ENCODE measurements at places on chromosomes 2 and 18.

- no peak for DNase-seq
These were observed 253.0 kb upstream of the HNRNPA3 start for GRCh38 chr2:176959614-176960013.

- no peak for DNase-seq
These were observed 37.1 kb downstream of the CD28 start for GRCh38 chr2:203743441-203743981.

GRCh38 chr2:134021830-134022524 lies 231.9 kb upstream of the MGAT5 start:
- DNase-seq: no peak

DNA sequence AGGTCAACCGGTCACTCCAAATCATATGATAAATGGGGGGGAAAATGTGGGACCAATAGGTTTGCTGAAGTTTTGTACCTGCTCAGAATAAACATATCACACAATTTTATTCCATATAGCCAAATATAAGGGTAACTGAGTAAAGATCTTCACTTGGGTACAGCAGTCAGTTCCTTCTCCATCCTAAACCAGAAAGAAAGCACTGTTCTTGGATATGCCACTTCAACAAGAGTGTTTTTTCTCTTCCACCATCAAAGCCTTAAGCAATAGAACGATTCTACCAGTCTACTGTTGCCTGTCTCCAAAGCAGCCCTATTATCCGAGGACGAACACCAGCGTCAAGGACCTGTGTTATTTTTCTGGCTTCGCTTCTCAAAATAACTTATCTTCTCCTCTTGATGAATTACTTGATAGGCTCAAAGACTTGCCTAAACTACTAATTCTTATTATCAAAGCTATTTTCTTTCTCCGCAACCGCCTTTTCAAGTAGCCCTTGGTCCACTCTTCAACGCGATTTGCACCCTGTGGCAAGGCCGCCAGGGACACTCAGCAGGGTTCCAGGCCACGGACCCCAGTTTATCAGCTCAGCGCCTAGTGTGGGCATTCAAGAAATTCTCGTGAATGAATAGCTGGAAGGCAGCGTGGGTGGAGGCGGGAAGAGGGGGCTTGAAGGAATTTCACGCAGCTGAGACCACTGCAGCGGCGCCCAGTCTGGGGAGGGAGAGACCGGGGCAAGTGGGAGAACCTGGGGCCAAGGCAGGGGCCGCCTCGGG lies 646 bp downstream of the ALS2 start:
- DNase-seq: no peak

GRCh38 chr2:109507828-109508227 lies 105.9 kb downstream of the SEPTIN10 start:
- DNase-seq: no peak

- no peak for DNase-seq
These were observed 79.2 kb downstream of the SMAD7 start for GRCh38 chr18:48871391-48872166.

- DNase-seq: no peak
These were observed 33.7 kb upstream of the WDR75 start for GRCh38 chr2:189407281-189408209.

- DNase-seq: no peak
These were observed 428.2 kb upstream of the KCNH7 start for GRCh38 chr2:163266772-163267171.

- DNase-seq: peak; percentile 59
These were observed 121.0 kb upstream of the SLC39A10 start for GRCh38 chr2:195535911-195536522.

DNA sequence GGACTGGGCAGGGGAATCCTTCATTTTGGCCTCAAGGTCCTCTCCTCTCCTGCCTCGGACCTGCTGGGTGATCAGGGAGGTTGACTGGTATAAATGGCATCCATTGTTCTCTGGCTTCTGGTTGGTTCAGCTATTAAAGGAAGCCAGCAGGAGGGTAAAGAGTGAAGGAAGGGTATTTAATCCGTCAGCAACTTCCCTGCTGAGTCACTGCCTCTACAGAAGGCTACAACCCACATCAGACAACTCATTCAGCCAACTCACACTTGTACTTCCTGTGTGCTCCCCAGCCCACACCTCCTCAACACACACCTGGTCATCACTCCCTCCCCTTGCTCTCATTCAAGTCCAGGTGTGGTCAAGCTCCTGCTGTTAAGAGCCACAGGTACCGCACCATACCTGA lies 68.3 kb upstream of the MRPS9 start:
- no peak for DNase-seq

GRCh38 chr2:205803500-205803899 lies 121.2 kb downstream of the NRP2 start:
- DNase-seq: no peak

DNA sequence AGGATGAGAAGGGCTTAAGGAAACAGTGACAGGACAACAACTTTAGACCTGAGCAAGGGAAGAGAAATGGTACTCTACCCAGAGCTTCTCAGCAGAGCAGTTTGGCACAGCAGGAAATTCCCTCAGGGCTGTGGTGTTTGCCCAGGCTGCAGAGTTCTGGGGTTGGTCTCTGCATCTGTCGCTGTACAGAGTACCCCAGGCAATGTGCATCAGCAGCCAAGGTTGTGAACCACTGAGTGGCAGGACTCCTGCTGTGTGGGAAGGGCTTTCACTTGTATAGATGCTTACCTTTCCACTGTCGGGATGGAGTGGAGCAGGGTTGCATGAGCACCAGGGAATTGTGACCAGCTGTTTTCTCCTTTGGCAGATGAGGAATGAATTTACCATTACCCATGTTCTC lies 21.2 kb downstream of the STAMBP start:
- DNase-seq: no peak

DNA sequence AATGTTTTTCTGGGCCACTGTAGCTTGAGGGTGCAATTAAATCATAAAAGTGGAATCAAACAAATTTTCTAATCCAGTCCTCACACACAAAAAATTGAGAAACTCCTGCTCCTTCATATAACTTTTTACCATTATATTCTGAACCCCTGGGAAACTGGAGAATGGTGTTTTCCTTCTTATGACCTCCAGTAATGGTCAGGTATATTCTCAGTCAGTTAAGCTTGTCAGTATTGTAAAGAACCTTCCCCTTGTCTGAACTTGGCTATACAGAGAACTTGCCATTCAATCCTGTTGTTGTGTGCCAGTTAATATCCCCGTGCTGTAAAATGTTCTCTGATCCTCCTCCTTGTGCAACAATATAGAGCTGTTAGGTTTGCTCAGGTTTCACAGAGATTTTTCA lies 39.5 kb downstream of the ZNF804A start:
- DNase-seq: no peak

DNA sequence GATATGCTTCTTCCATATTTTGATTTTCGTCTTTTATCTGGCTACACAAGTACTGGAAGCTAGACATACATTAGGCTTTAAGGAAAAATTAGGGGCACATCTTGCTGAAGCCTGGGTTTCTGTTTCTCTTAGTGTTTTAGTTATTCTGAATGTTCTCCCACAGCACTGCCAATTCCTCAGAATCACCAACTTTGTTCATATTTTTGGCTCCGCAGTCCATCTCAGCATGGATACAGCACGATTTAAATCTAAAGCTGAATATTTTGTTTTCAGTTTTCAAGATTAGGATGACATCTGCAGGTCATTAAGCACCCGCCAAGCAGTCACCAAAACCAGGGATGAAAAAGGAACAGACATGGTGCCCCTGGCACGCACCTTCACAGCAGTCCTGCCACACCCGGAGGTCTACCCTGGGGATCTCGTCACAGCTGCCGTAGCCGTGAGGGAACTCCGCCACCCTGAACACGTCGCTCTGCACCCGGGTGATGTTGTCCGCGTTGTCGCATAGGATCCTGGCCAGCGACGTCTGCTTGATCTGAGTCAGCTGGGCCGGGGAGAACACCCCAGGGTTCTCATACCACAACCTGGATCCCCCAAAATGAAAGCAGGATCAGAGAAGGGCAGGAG lies 101.2 kb downstream of the PXDN start:
- DNase-seq: no peak

GRCh38 chr2:45643543-45644542 lies 7.6 kb upstream of the PRKCE start:
- DNase-seq: peak; percentile 66

DNA sequence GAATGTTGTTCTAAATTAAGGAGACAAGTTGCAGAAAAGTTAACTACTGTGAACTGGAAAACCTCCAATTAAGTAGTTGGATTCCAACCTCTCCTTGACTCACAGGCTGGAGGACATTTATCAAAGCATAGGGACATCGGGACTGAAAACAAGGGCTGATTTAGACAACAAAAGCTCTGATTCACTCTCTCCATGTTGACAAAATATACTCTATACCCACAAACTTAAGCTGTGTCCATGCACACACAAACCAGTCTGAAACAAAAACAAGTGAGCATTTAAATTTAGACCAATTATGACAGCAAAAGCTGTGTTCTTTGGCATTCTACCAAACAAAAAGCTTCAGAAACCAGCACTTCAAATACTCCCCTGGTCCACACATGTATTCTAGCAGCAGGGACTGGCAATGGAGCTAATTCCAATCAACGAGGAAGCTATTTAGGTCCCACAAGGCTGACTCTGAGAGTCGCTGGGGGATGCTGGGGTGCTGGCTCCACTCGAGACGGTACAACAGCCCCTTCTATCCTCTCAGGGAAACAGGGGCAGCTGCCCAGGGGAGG lies 71.4 kb downstream of the NXPH2 start:
- no peak for DNase-seq

- no peak for DNase-seq
These were observed 1.3 kb downstream of the LRRTM4 start for GRCh38 chr2:77520641-77521547.

DNA sequence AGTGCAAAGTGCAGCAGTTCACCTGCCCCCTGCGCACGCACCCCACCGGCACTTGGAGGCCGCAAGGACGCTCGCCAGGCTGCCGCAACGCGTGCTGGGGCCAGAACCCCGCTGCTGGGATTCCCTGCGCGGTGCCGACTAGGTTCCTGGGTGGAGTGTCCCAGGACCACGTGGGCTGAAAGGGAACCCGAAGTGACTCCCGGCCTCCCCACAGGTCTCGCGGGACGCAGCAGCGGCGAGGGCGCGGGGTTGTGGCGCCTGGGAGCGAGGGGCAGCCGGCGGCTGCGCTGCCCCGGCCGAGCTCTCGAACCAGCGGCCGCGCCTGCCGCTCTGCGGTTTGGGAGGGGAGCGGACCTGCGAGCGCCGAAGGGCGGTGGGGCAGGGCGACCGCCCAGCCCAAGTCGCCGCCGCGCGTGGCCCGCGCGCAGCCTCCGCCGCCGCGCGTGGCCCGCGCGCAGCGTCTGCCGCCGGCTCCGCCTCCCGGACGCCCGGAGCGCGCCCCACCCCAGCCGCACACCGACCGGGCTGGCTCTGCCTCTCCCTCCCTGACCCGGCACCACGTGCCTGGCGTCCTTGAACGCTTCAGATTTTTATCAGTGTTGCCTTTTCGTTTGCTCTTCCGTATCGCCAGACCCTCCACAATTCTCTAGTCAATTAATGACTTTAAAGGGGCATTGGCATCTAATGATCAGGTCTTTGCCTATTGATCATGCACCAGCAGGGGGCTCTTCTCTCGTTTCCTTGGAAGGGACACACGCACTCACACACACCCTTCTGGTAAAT lies at the start of gene FTCDNL1:
FTCDNL1 (minus strand) TSS at position 475 of the 783 bp plus-strand sequence. CDS start 2,230 bp downstream, outside the sequence.
- DNase-seq: peak; percentile 41

- DNase-seq: no peak
These were observed 3.7 kb upstream of the SERTAD2 start for GRCh38 chr2:64657411-64657810.

Data from T-cell (primary cell).